Stimulated activated CD4-positive, alpha-beta T cell treated with anti-CD3 and anti-CD28 coated beads, Interleukin-1b, Interleukin-23, amount 100 ng/mL, for 1 hour (primary cell): ENCODE measurements at places on chromosomes 12 and 14.

- no peak for DNase-seq
Measured at GRCh38 chr14:27056586-27056985, 458.8 kb upstream of the NOVA1 start.

DNA sequence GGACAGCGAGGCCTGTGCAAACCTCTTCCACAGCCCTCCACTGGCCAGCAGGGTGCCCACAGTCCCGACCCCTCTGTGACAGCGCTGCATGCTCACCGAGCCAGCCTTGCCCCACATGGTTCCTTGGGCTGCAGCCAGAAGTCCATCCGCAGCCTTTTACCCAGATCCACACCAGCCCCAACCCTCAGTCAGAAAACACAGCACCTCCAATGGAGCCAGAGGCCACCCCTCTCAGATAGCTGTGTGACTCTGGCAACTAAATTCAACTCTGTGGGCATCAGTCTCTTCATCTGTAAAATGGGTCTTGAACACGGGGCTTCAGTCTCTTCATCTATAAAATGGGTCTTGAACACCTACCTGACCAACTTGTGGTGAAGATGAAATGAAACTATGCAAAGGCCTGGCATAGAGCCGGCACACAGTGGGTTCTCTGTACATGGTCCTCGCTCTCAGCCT is 38.0 kb downstream of the NFKBIA start:
- DNase-seq: no peak

DNA sequence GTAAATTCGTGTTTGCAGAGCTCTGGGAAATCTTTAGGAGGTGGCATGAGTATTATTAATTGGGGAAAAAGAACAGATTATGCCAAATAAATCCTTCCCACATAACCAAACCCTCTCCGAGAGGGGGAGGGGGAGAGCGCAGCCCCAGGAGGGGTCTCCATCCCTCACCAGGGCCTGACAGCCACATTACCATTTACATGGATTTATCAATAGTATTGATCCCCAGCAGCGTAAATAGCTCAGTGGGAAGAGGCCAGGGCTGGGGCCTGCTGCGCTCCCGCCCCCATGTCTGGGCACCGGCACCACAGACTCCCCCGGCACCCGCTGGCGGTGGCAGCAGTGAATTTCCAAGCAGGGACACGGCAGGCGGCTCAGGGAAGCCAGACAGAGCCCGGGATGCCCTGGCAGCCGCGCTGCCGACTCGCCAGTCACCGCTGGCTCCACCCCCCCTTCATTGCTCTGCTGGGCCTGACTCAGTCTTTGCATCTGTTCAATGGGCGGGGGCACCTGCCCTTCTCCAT is 2.4 kb downstream of the NCOR2 start:
- no peak for DNase-seq

DNA sequence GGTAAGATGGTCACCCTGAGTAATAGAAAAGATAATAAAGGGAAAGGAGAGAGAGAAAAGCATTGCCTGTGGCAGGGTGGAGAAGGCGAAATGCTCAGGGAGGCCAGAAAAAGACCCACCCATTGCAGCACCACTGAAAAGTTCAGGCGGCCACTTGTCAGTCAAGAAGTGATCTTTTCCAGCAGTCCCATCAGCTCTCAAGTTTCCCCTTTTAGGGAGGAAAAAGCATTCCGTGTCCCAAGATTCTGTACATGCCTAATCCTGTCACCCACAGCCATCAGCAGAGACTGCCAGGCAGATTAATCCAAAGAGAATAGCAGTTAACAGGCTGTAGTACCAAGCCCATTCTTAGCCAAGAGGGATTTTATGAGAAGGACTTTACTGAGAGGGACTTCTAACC is 11.9 kb downstream of the SLC38A1 start:
- DNase-seq: no peak

- no peak for DNase-seq
Measured at GRCh38 chr14:33851931-33852330, 98.9 kb downstream of the EGLN3 start.

DNA sequence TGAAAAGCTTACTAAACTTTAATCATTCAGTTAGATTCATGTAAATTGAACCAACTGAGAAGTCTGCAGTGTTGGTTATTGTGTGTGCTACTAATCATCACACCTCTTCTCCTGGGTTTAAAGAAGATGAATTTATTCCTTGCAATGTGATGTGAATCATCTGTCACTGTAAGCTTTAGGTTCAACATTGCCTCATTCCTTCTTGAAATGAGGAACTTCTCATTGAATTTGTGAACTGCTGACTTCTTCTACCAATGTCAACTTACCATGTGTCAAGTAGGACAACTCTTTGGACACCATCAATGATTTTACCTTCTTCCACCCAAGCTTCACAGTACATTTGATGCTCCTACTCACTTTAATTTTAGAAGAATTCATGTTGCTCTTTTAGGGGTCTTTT is 17.4 kb upstream of the PRB2 start:
- no peak for DNase-seq

- DNase-seq: no peak
Measured at GRCh38 chr12:128920468-128920867, 67.2 kb downstream of the GLT1D1 start.

DNA sequence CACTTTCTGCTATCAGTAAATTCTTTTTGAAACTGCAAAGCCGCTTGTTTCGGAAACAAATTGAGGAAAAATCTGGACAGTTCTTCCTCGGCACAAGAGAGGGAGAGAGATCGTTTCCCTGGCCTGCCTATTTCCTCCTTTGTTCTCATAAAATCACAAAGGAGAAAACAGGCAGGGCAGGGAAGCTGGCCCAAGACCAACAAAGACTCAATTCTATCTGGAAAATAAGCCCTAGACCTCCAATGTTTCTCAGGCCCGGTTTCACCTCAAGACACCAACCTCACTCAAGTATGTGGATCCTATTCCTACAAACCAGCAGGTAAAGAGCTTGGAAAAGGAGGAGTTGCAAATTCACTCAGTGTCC is 19.5 kb downstream of the DICER1 start:
- no peak for DNase-seq

DNA sequence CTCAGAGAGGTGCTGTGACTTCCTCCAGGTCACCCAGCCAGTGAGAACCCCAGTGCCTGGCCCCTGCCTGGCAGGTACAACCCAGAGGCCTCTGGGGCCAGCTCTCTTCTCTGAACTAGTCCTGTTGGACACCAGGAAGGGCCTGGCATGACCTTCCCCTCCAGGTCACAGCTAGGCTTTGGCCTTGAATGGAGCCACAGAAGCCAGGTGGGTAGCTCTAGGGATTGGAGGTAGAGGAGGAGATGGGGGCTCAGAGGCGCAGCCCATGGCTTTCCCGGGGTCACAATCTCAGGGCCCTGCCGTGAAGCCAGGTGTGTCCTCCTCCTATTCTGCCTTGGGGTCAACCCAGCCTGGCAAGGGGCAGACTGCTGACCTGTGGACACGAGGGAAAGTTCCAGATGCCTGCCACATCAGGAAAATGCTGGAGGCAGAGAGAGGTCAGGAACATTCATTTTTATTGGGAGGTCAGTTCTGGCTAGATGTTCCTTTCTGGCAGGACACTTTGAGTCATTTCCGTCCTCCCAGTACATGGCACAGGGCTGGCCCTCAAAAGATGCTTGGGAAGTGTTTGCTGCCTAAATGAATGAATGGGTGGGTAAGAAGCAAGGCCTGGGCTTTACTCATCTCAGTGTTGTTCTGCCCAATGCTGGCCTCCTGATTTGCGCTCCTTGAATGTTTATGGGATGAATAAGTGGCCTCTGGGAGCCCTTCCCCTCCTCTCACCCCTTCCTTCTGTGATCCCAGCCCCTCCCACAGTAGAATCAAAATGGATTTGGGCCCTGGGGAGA is 25.4 kb downstream of the FAM222A start:
- no peak for DNase-seq
